Right ventricle myocardium inferior (tissue), 1 donor: ENCODE measurements at places on chromosomes 13 and 19. TPM values are rescaled to one million over a fixed set of nuclear protein-coding genes. Genes with fewer than 3 reads are reported as not detected.

GRCh38 chr13:49936968-49937273 lies 781 bp upstream of the SPRYD7 start:
- no peak for DNase-seq

FSD1 gene
- not detected for total RNA-seq

RAB20 gene
- 10.5 TPM for total RNA-seq

DNA sequence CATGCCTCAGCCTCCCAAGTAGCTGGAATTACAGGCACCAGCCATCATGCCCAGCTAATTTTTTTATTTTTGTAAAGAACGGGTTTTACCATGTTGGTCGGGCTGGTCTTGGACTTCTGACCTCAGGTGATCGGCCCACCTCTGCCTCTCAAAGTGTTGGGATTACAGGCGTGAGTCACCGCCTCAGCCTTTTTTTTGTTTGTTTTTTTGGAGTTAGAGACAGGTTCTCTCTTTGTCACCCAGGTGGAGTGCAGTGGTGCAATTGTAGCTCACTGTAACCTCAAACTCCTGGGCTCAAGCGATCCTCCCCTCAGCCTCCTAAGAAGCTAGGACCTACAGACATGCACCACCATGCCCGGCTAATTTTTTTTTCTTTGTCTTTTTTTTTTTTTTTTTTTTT lies 15.6 kb upstream of the NOTCH3 start:
- DNase-seq: no peak

TRPC4 gene
- 2.6 TPM for total RNA-seq

DNA sequence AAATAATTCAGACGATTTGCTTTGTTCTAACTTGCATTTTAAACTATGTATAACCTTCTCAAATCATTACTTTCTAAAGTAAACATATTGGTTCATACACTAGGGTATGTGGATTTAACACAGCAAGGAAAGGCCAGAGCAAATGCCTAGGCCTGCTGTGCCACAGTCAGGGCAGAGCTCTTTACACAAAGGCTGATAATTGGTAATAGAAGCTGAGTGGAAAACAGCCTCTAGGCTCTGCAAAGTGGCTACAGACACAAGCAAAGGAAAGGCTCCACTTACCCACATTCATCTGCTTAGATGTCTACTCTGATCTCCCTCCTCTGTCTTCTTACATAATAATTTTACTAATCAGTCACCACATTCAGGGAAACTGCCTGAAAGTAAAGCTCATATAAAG lies 382.9 kb downstream of the OLFM4 start:
- DNase-seq: no peak

- no peak for DNase-seq
Observed at GRCh38 chr19:49758292-49758691, 4.8 kb downstream of the TSKS start.

CCDC169 gene
- not detected for total RNA-seq
